ENCODE measurements at places on chromosomes 5 and 9. TPM values are rescaled to one million over a fixed set of nuclear protein-coding genes. Genes with fewer than 3 reads are reported as not detected.

GRCh38 chr9:125462861-125463291 is 201.2 kb downstream of the GAPVD1 start:
- peaks cover 2% of the 10 kb centered on the region for H3K27me3 ChIP-seq
- no peak overlapping the region for H3K27ac ChIP-seq
- no peaks in the 10 kb centered on the region for H3K4me1 ChIP-seq
- H3K36me3 ChIP-seq = peaks cover 20% of the 10 kb centered on the region
- H3K4me3 ChIP-seq = no peak overlapping the region
- no peak for DNase-seq

The GOLGA1 gene
- total RNA-seq = 14.8 TPM

DNA sequence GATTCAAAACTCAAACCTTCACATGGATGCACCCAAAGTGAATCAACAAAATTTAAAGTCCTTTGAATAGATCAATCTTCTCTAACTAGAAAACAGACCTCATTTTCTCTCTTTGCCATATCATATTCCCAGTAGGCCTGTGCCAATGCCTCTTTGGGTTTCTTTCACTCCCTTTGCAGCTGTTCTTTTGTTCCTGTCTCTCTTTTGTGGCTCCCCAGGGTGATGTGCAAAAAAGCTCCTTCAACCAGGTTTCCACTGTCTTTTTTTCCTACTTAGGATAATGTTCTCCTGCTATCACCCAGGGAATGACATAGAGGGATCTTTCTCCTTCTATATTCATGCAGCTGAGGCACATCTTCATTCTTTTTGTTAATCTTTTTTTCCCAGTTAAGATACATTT is 54.6 kb downstream of the MARCHF3 start:
- H3K27me3 ChIP-seq = peaks cover 3% of the 10 kb centered on the region
- no peak overlapping the region for H3K4me3 ChIP-seq
- H3K27ac ChIP-seq = no peak overlapping the region
- peaks cover 6% of the 10 kb centered on the region for H3K36me3 ChIP-seq
- no peak for DNase-seq
- peaks cover 35% of the 10 kb centered on the region for H3K4me1 ChIP-seq

DNA sequence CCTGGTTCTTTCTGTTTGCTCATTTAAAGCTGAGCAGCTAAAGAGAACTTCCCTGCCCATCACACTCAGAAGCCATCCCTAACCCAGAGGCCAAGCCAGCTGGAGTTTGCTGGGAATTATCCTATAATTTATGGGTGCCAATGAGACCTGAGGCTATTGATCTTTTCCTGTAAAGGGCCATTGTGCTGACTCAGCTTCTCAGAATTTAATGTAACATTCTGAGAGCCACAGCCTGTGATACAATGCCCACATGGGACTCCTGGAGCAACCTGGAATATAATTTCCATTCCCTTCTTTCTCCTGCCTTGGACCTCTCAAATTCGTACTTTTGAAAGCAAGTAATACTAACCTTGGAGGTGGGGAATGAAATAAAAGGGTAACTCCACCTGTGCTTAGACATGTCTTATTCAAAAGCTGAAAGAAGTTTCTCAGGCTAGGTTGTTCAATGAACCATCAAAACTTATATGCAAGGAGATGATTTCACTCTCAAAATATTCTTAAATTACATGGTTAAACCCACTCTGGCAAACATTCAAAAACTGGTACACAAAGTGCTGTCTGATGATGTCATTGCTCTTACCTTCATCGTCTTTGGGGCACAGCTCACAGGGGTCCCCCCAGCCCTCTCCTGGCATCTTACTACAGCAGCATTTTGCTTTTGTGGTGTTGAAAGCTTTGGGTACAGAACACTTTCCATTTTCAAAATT is 206.7 kb downstream of the SLC12A2 start:
- no peaks in the 10 kb centered on the region for H3K4me1 ChIP-seq
- no peak overlapping the region for H3K27ac ChIP-seq
- H3K27me3 ChIP-seq = no peaks in the 10 kb centered on the region

GRCh38 chr9:16960084-16960483 is 89.6 kb upstream of the BNC2 start:
- H3K4me1 ChIP-seq = no peaks in the 10 kb centered on the region
- H3K27me3 ChIP-seq = peaks cover 1% of the 10 kb centered on the region
- H3K4me3 ChIP-seq = no peak overlapping the region
- DNase-seq = no peak

DNA sequence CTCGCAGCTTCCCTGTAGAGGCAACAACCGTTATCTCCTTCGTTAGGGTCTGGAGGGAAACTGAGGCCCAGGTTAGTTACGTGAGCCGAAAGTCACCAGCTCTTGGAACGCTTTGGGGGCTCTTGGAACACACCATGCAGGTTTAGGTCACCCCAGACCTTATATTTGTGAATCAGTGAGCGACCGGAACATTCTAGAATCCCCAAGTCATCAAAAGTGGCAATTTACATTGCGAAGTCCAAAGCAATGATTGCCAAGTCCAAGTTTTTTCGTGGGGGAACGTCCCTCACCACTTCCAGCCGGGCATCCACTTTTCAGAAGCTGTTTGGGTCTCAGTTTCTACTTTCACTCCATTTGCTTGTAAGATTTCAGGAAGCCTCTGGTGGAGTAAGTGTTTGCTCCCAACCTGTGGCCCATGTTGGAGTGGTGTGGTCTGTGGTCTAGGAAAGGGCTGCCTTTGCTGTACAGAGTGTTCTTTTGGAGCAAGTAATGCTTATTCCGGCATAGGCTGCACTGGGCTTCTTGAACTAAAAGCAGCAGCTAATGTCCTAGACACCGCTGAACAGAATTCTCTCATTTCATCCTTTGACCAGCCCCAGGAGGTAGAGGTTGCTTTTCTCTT is 32.8 kb upstream of the SPRY4 start:
- no peaks in the 10 kb centered on the region for H3K36me3 ChIP-seq
- H3K4me3 ChIP-seq = peak overlapping the region; percentile 82
- peak overlapping the region; percentile 87 for H3K27ac ChIP-seq
- H3K27me3 ChIP-seq = peaks cover 3% of the 10 kb centered on the region
- peaks cover 36% of the 10 kb centered on the region for H3K4me1 ChIP-seq

DNA sequence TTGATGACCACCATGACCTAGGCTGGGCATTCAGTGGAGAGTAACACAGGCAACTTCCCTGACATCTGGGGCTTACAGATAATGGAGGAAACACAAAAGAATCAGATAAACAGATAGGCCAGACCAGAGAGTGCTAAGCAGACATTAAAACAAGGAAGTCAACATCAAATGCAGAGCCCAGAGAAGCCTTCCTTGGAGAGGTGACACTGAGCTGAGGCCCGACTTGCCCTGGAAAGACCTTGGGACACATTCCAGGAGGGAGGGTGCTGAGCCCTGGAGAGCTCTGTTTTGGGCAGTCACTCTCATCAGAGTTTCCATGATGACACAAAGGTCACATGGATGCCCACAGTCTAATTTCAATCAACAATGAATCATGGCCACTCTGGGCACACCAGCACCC is 31.9 kb upstream of the C5orf58 start:
- DNase-seq = no peak
- H3K27ac ChIP-seq = peak overlapping the region; percentile 95
- H3K36me3 ChIP-seq = no peaks in the 10 kb centered on the region
- peaks cover 4% of the 10 kb centered on the region for H3K27me3 ChIP-seq
- peaks cover 48% of the 10 kb centered on the region for H3K4me1 ChIP-seq

The SPATA9 gene
- 0.33 TPM for total RNA-seq

DNA sequence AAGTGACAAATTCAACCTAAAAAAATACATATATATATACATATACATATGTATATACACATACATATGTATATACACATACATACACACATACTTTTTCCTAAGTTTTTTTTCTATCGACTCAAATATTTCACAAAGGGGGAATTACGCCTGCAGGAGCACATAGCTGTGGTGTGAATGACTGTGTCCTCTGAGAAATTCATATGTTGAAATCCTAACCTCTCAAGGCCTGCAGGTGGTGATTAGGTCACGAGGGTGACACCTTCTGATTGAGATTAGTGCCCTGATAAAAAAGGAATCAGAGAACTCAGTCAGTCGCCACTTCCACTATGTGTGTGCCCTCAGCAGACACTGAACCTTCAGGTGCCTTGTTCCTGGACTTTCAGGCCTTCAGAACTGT is 248.7 kb downstream of the SEMA5A start:
- H3K4me3 ChIP-seq = no peak overlapping the region
- H3K27ac ChIP-seq = no peak overlapping the region
- no peaks in the 10 kb centered on the region for H3K36me3 ChIP-seq
- DNase-seq = no peak
- peaks cover 1% of the 10 kb centered on the region for H3K27me3 ChIP-seq

The PRDM9 gene
- total RNA-seq = not detected

The SNCAIP gene
- 254 TPM for total RNA-seq

DNA sequence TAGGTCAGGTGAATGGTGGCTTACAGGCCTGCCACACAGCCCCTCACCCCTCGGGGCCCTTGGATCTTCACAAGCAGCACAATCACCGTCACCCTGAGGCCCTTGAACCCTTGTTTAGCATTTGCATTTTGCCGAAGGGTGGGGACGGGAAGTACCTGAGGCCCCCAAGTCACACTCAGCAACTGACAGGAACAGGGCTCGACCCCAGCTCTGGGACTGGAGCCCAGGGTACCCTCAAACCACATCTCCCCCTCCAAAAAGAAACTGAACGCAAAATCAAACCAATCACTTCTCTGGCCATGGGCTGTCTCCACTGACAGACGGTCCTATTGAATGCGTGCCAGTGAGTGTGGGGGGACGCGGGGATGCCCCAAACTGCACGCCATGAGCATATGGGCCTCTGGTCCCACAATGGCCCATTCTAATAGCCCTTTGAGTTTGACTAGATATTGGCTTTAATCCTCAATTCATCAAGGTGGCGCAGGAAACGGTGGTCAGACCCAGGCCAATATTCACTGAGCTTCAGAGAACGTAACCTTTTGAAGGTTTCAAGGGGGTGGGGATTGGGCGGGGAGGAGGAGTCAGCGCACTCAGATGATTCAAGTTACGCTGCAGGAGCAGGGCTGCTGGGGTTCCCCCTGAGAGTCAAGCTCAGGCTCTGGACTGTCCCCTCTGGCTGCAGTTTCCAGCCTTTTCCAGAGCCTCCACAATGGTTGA is 176.0 kb downstream of the DAB2IP start:
- H3K36me3 ChIP-seq = no peaks in the 10 kb centered on the region
- H3K27me3 ChIP-seq = peaks cover 9% of the 10 kb centered on the region
- H3K4me1 ChIP-seq = peaks cover 7% of the 10 kb centered on the region
- H3K27ac ChIP-seq = no peak overlapping the region
- DNase-seq = no peak

The PTGDS gene
- not detected for total RNA-seq

- H3K27ac ChIP-seq = peak overlapping the region; percentile 83
- peaks cover 3% of the 10 kb centered on the region for H3K36me3 ChIP-seq
- peak overlapping the region; percentile 98 for H3K4me3 ChIP-seq
Measured at GRCh38 chr5:172187118-172188032, 649 bp downstream of the STK10 start.

GRCh38 chr9:26131886-26132285 is 453.6 kb upstream of the TUSC1 start:
- no peaks in the 10 kb centered on the region for H3K36me3 ChIP-seq
- H3K4me3 ChIP-seq = no peak overlapping the region
- H3K27ac ChIP-seq = no peak overlapping the region

- DNase-seq = no peak
- no peak overlapping the region for H3K4me3 ChIP-seq
- no peaks in the 10 kb centered on the region for H3K4me1 ChIP-seq
- H3K27ac ChIP-seq = no peak overlapping the region
- H3K27me3 ChIP-seq = peaks cover 3% of the 10 kb centered on the region
Measured at GRCh38 chr9:126986506-126986951, 71.9 kb downstream of the RALGPS1 start.

GRCh38 chr5:10021248-10021647 is 228.4 kb downstream of the ATPSCKMT start:
- no peaks in the 10 kb centered on the region for H3K27me3 ChIP-seq
- no peaks in the 10 kb centered on the region for H3K4me1 ChIP-seq
- no peaks in the 10 kb centered on the region for H3K36me3 ChIP-seq
- no peak overlapping the region for H3K27ac ChIP-seq
- DNase-seq = no peak
- H3K4me3 ChIP-seq = no peak overlapping the region

DNA sequence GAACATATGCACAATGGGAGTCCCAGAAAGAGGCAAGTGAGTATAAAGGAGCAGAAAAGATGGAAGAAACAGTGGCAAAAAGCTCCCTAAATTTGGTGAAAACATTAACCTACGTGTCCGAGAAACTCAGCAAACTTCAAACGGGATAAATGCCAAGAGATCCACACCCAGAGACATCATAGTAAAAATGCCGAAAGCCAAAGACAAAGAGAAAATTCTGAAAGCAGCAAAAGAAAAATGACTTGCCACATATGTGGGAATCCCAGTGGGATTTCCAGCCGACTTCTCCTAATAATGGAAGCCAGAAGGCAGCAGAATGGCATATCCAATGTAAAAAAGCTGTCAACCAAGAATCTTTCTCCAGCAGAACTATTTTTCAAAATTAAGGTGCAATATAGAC is 101.2 kb downstream of the ADAMTS2 start:
- H3K4me1 ChIP-seq = peaks cover 7% of the 10 kb centered on the region
- H3K36me3 ChIP-seq = peaks cover 10% of the 10 kb centered on the region
- no peak for DNase-seq
- peaks cover 3% of the 10 kb centered on the region for H3K27me3 ChIP-seq
- no peak overlapping the region for H3K4me3 ChIP-seq

The LNPEP gene
- total RNA-seq = 13.2 TPM

DNA sequence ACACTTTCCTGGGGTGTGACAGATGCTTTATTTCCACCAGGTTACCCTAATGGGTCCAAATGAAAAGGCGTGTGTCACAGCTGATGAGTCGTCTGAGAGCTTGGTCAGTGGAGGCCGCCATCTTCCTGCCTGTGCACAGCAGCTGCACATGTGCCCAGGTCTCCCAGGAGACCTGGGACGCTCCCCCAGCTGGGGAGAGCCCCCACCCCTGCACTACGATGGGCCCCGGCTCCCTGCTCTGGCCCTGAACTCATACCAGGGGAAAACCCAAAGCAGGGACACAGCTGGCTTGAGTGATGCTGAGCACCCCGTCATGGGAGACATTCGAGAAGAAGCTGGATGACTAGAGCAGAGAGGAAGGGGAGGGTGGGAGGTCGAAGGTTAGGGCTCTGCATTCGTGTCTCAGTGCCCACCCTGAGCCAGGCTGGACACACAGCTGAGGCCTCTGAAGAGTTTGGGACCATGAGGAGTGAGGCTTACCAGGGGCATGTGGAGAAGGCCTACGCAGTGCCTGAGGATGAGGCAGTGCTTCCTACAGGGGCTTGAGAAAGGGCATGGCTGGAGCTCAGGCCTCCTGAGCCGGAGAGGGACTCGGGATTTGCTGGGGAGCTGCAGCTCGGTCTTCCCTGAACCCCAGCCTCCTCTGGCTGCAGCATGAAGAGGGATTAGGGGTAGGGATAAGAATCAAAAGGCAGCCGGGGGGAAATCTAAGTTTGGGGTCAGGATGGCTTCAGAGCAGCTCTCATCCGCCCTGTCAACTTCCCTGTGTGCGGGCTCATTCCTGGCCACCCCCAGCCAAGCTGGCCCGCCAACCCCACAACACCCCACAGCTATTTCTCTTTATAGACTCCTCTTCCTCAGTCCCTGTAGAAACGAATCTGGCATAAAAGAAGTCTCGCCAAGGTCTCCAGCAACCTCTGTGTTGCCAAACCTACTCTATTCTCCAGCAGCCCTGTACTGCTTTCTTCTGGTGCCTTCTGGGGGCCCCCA is 42.2 kb upstream of the RNU6ATAC start:
- no peak overlapping the region for H3K27ac ChIP-seq
- no peak overlapping the region for H3K4me3 ChIP-seq
- DNase-seq = no peak
- peaks cover 15% of the 10 kb centered on the region for H3K4me1 ChIP-seq
- H3K36me3 ChIP-seq = no peaks in the 10 kb centered on the region

The IFNB1 gene
- total RNA-seq = not detected

- H3K27ac ChIP-seq = no peak overlapping the region
- no peak overlapping the region for H3K4me3 ChIP-seq
- no peak for DNase-seq
- peaks cover 9% of the 10 kb centered on the region for H3K4me1 ChIP-seq
- H3K36me3 ChIP-seq = no peaks in the 10 kb centered on the region
Measured at GRCh38 chr5:155394727-155395126, 381.2 kb downstream of the KIF4B start.

The F2RL2 gene
- total RNA-seq = 311 TPM

All from endothelial cell (in vitro differentiated cells).